AG04450 (cell line): ENCODE measurements at places on chromosomes 12 and 14.

DNA sequence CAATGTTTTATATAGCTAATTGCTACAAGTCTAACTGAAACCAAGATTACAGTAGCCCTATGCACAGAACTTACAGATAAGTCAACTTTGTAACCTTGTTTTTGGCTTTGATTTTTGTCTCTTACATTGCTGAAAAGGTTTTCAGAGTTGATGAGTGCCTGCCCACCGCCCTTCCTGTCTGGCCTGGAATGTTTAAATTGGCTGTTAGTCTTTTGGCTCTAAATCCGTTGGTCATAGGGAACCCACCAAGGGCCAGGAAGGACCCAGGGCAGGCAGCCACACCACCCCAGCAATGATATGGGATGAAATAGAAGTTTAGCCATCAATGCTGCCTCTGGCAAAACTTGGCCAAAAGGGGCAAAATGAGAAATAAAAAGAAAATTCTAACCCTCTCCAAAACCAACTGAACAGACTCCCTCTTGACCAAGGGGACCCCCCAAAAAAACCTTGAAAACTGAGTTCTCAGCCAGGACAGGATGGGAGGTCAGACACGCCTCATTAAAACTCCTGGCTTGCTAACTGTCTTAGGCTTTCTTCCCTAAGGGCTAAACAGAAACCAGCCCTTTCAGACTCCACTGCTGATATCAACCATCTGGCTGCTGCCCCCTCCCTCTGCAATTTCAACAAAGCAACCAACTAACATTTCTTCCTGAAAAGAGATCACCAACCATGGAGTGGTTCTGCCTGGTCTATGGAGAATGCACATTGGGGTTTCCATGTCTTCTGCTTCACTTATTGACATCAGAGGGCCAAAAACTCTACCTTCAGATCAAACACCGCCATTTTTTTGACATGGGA lies 242.1 kb upstream of the NOS1 start:
- no peak for DNase-seq

DNA sequence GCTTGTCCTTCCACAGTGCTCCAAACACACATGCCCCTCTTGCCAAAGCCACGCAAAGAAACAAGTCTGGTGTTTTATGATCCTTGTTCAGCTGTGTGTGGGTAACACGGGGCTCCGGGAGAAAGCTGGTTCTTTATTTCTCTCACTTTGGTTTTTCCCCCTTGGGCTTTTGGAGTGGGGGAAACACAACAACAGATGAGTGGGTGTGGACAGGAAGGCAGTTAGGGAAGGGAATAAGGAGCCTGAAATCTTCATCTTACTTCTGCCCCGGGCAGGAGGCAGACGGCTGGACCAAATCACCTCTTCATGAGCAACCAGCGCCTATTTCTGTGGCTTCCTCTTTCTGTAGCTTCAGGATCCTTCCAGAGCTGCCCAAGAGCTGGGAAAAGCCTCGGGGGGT lies 218.5 kb downstream of the PHETA1 start:
- no peak for DNase-seq

DNA sequence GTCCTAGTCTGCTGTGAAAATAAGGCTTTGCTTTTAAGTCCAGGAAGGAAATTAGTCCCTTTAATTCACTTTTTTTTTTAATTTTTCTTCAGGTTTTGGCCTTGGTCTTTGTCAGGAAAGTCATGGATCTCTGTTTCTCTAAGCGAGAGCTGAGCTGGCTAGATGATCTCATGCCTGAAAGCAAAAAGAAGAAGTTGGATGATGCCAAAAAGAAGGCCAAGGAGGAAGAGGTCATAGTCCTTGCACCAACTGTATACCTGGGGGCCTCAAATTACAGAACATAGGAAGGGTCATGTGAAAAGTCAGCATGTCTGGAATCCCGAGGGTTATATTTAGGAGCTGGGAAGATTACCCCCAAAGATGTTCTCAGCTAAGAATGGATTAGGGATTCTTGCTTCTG lies 72.3 kb downstream of the SLC4A8 start:
- DNase-seq = no peak

DNA sequence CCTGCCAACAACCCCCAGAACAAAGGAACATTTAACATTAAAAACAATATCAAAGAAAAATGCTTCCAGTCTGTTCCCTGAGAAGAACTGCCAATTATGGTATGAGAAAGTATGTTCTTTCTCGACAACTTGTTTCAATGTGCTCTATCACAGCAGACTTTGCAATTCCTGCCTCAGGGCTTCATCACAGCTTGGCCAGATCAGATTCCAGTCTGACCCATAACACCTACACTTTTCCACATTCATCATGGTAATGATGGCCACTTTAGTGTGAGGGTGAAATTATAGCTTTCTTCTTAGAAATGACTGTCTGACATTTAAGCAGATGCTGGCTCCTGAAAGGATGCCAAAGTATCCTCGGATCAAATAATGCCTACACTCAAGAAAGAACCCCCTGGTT lies 17.0 kb downstream of the NEK9 start:
- DNase-seq = no peak

GRCh38 chr12:27213830-27214787 lies 30.0 kb upstream of the STK38L start:
- DNase-seq = no peak

DNA sequence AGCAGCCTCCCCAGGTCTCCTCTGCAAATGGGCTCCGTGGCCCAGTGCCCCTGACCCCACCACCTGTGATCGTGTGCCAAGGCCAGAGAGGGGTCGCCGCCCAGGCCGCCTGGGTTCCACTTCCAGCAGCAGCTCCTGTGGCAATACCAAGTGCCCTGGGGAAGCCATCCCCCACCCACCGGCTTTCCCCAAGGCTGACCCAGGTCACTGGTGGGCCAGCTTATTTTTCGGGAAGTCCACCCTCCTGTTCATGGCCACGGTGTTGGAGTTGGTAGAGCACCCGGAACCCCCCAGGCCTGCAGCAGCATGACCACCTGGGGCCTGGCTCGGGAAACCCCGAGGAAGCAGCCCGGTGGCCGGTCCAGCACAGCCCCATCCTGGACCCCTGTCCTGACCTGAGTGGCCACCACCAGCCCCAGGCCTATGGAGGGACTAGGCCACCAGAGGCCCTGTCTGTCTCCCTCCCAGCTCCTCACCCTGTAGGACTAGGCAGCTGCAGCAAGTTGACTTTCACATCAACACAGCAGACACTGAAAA lies 40.8 kb upstream of the OASL start:
- DNase-seq = no peak

DNA sequence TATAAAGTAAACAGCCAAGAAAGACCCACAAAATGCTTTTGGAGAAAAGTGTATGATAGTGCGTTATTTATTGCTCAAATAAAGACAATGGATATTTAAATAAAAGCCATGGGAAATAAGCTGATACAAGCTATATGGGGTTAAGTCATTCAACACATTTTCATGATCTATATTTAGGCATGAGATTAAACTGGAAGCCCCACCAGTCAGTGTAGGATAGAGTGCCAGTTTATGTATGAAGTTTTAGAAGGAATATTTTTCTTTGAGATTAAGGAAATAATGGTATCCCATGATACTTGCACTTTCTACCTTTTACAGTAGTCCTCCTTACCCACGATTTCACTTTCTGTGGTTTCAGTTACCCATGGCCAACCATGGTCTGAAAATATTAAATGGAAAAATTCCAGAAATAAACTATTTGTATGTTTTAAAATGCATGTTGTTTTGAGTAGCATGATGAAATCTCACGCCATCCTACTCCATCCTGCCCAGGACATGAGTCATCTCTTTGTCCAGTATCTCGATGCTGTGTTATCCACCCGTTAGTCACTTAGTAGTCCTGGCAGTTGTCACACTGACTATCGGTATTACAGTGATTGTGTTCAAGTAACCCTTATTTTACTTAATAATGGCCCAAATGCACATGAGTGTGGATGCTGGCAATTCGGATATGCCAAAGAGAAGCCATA lies 22.3 kb downstream of the SYT1 start:
- no peak for DNase-seq

DNA sequence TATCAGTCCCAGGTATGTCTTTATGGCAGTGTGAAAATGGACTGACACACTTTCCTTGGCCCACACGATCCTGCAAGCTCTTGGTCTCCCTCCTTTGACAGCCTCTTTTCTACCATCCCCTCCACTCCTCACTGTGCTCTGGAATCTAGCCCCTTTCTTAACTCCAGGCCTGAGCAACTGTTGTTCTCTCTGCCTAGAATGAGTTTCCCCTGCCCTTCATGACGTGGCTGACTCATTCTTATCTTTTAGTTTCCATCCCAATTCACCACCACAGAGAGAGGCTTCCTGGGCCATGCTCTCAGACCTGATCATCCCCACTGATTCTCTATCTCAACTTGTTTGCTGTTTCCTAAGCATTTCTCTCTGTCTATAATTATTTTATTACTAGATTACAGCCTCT lies 157.4 kb upstream of the HMGA2 start:
- DNase-seq = no peak

- DNase-seq = no peak
Measured at GRCh38 chr12:18375131-18375530, 113.8 kb downstream of the PIK3C2G start.

- DNase-seq = no peak
Measured at GRCh38 chr12:45093051-45093450, 42.2 kb upstream of the DBX2 start.

DNA sequence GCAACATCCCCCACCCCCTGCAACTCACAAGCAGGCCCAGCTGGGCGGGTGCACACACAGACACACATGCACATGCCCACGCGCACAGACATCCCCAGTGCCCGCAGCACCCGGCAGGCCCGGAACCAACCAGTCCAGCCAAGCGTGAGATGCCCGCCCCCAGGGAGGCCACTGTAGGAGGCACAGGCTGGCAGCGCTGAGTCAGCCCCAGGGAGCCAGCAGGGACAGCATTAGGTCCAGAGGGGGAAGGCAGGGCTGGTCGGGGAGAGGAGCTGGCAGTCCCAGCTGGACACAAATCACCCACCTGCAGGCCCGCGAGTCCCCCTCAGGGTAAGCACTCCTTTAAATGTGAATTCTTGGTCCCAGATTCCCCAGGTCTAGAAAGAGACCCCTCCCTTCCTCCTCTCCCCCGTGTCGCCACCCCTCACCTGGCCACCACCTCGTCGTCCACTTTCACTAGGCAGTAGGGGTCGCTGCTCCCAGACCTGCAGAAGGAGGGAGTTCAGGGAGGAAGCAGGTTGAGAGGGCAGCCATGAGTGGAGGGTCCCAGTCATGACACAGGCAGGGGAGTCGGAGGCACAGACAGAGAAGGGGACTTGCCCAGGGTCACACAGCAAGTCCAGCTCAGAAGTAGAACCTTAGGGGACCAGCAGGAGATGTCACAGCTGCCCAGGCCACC lies 5.0 kb downstream of the RASAL1 start:
- DNase-seq = no peak

DNA sequence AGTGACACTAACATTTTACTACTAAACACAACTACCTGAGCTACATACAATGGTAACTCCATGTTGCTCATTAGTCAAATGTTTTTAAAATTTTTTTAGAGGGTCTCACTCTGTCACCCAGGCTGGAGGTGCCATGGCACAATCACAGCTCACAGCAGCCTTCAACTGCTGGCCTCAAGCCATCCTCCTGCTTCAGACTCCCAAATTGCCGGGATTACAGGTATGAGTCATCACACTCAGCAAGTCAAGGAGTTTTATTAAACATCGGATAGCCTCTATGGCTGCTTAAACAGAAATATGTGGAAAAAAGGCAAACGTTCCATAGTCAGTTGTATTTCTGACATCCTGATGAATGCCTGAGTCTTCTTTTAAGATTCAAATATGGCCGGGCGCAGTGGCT lies 11.1 kb upstream of the NPFF start:
- DNase-seq = no peak

GRCh38 chr12:122527478-122527944 lies 462 bp downstream of the KNTC1 start:
- no peak for DNase-seq

DNA sequence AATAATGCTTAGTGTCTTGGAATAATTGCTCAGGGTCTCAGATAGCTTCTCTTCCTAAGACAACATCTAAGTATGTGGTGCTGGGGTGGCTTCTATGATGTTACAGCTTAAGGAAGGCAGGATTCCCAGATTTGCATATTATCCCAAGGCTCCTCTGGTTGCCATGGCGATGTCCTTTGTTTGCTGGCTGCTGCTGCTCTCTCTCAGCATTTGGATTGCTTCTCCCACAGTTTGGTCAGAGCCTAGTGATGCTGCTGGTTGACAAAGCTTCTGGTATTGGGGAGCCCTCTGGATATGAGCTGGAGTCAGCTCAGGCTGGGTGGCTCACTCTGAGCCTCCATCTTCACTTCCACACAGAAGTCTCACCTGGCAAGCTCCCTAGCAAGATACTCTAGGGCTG lies 56.4 kb upstream of the FBXO33 start:
- no peak for DNase-seq

DNA sequence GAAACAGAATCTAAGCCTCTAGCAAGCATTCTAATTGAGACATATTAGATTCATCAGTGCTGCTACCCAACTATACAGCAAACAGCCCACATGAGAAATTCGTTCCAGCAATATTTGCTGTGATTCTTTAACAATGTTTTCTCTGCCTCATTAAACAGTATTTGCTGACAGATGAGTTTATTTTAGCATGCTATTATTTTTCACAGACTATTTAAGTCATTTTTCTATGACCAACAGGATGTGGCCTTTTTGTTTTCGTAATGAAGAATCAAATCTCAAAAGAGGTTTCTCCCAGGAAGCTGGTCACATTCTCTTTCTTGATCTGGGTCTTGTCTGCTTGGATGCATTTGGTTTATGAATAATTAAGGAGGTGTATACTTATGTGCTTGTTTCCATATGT lies 23.2 kb upstream of the SERPINA12 start:
- no peak for DNase-seq

- no peak for DNase-seq
Measured at GRCh38 chr12:93419388-93420034, 22.2 kb downstream of the UBE2N start.

- DNase-seq = no peak
Measured at GRCh38 chr14:61515436-61516117, 179.7 kb upstream of the HIF1A start.

- no peak for DNase-seq
Measured at GRCh38 chr12:11228296-11228879, 41.1 kb downstream of the PRB3 start.

DNA sequence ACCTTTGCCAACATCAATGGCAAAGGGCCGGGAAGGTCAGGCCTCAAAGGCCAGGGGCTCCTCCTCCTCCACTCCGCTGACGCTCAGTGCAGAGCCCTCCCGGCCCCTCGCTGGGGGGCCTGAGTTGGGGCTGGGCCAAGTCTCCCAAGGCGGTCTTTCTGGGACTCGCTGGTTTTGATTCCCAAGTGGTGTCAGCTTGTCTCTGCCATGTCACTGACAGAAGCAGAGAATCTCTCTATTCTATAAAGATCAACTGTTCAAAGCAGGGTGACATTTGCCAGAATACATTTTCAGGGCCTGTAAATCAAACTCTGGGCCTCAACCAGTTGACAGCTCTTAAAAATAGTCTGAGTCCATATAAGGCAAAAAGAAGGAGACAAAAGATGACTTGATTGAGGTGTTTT lies 75.9 kb downstream of the CCDC88C start:
- no peak for DNase-seq

DNA sequence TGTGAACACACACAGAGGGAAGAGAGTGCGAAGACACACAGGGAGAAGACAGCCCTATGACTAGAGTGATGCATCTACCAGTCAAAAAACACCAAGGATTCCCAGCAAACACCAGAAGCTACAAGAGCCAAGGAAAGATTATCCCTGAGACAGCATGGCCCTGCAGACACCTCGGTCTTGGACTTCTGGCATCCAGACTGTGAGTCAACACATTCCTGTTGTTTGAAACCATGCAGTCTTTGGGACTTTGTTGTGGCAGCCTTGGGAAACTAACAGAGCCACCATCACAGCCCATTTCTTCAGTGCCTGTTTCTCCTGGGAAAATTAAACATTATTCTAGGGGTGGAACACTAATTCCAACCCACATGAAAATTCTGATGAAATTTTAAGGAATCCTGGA lies 220.6 kb downstream of the GXYLT1 start:
- DNase-seq = no peak

GRCh38 chr12:67211494-67211893 lies 57.7 kb upstream of the CAND1 start:
- no peak for DNase-seq
